GM03348 (cell line): ENCODE measurements at places on chromosomes 11 and 22.

DNA sequence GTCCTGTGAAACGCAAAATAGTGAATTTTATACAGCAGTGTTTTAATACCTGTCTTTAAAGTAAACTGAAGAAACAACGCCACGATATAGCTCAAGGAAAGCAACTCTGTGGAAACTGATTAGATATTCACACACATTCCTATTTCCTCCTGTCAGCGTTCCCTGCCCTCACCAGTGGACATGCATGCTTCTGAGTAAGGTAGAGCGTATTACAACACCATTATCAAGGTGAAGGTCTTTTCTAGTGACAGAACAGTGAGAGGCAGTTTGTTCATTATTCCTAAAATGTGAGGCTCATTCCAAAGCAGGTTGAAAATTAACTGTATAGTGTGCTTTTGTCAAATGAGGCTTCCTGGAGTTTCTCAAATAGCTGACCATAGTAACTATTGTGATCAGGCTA is 153.1 kb downstream of the DDX10 start:
- no peak for DNase-seq

DNA sequence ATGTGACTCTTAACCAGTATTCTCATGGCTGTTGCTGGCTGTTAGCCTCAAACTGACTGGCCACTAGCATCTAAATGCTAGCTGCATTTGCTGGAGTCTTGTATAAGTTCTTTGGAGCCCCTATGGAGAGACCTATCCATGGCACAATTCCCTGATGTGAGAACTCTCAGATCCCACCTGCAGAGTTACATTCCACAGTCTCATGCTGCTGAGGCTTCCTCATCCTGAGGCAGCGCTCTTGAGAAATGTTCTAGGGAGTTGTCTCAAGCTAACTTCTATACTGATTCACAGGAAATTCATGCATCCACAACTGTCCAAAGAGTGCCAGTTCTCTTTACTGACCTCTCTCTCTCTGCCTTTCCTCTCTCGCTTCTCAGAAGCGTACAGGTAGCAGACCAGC is 218.0 kb upstream of the PITPNB start:
- no peak for DNase-seq

GRCh38 chr11:68735125-68735524 is 16.2 kb downstream of the TESMIN start:
- no peak for DNase-seq

GRCh38 chr11:101453682-101454081 is 130.1 kb downstream of the TRPC6 start:
- no peak for DNase-seq

- DNase-seq: no peak
Observed at GRCh38 chr11:108466405-108466804, 924 bp downstream of the C11orf65 start.

GRCh38 chr22:41198027-41198580 is 7.0 kb upstream of the L3MBTL2 start:
- no peak for DNase-seq

DNA sequence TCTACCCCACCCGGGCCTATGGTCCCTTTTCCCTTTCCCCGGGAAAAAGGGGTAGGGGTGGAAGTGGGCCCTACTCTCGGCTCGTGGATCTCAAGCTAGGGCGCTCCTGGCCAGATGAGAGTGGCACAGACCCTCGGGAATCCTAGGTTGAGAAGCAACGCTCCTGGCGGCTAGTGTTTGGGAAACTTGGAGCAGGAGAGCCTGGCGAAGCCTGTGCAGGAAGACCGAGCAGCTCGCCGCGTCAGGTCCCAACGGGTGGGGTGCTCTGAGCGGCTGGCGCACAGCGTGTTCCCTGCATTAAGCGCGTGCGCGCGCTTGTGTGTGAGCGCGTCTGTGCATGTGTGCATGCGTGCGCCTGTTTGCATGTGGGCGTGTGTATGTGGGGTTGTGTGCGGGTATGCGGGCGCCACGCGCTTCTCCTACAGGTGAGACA is 7.1 kb upstream of the FLI1 start:
- peak; percentile 73 for DNase-seq

DNA sequence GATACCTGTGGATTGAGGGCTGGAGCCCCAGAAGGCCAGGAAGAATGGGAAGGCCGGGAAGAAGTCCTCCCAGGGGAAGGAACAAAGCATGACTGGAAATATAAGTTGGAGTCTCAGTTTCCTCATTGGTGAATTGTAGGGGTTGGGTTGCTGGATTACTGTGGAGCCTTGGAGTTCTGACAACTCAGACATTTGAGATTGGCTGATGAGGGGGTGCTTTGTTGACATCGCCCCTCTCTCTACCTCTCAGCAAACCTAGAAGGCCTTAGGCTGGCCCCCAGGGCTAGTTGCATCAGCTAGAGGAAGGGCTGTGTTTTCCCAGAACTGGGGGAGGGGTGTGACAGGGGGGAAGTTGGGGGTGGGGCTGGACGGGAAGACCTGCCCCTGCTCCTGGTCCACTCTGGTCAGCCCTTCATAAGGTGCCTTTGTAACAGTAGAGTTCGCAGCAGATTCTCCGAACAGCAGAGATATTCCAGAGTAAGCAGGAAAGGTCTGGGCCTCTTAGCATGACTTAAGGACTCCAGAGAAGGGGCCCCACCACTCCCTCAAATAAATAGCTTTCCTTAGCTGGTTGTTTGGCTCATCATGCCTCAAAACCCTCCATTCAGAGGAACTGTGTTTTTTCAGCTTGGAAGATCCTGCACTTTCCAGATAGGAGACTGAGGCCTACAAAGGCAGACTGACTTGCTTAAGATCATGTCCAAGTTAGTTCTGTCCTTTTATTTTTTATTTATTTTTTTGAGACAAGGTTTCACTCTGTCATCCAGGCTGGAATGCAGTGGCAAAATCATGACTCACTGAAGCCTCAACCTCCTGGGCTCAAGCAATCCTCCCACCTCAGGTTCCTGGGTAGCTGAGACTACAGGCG is 12.5 kb upstream of the THRSP start:
- DNase-seq: peak; percentile 46

DNA sequence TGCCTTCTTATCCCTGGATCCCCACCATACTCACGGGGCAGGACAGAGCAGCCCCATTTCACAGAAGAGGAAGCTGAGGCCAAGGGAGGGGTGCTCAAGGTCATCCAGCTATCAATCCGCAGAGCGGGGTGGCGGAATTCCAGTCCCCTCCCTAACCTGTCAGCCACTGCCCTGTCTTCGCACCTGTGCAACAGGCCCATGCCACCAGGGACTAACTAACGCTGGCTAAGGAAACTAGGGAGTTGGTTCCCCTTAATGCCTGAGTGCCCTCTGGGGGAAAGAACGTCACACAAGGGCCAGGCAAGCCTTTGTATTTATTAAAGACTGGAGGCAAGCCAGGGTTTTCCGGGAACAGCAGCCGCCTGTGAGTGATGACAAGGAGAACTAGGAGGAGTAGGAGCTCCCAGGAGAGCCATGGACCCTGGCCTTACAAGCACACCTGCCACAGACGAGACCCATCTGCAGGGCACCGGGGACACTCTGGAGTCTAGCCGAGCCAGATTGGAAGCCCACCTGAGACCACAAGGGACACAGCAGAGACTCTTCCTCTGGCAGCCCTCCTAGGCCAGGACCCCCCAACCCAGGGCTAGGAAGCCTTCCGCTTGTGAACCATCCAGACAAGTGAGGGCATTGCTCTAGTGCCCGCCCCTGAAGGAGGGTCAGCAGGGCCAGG is 64.4 kb downstream of the MYH9 start:
- DNase-seq: peak; percentile 66

- peak; percentile 71 for DNase-seq
Observed at GRCh38 chr11:121194731-121195596, 93.9 kb downstream of the TECTA start.

GRCh38 chr11:25565846-25566245 is 766.1 kb upstream of the ANO3 start:
- no peak for DNase-seq

DNA sequence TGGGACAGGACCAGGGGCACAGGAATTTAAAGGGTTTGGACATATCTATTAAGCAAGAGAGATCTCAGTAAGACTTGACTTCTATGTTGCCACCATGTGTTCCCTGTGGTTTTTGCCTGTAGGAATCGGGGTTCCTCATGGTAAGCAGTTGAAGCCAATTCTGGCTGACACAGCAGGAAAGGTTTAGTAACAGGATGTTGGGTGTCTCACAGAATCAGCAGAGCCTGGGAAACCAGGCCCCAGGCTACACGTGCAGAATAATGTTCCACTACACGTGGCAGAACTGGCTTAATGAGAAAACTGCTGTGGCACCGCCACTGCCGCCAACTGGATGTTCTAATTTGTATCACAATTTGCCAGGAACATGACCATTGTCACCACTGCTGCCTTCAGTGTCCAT is 264.6 kb upstream of the PLET1 start:
- DNase-seq: no peak

GRCh38 chr11:9826390-9826789 is 162.5 kb downstream of the SWAP70 start:
- no peak for DNase-seq

GRCh38 chr11:101003468-101003867 is 126.1 kb downstream of the PGR start:
- DNase-seq: peak; percentile 5

GRCh38 chr11:28922386-28922981 is 814.3 kb downstream of the METTL15 start:
- no peak for DNase-seq

- no peak for DNase-seq
Observed at GRCh38 chr11:5007561-5007960, 12.9 kb downstream of the OR51L1 start.

- DNase-seq: no peak
Observed at GRCh38 chr11:35980686-35981390, 37.0 kb downstream of the LDLRAD3 start.

GRCh38 chr22:38243007-38243765 is 29.6 kb downstream of the TMEM184B start:
- no peak for DNase-seq

DNA sequence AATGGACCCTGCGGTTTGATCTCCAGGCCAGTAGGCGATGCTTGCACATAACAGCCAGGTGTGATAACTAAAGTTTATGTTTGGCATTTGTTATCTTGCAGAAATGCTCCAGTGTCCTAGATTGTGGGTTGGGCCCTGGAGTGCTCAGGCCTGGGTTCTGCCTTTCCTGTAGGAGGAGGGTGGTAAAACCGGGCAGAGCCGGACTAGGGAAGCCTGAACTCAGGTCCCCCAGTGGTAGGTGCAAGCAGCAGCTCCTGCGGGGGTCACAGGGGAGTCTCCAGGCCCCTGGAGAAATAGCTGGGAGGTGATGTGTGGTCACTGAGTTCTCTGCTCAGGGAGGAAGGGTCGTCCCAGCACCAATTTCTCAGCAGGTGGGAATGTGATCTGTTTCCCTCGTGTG is 538.3 kb upstream of the ANO3 start:
- DNase-seq: no peak

GRCh38 chr11:120894202-120894985 is 129.5 kb upstream of the TBCEL start:
- DNase-seq: no peak

DNA sequence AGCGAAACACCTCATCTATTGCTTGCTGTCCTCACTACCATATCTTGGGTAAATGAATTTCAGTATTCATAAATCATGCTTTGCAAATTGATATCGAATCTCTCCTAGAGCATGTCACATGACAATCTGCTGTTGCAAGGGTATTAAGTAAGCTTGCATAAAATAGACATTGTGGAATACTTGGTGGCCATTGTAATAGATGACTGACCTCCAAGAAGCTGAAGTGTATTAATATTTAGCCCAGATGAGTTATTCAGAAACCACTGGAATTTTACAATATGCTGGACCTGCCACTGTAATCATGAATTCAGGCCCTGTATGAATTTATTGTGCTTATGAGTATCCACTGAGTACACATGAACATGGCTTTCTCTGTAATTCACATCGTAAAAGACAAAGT is 289.7 kb upstream of the ARHGAP42 start:
- DNase-seq: no peak

DNA sequence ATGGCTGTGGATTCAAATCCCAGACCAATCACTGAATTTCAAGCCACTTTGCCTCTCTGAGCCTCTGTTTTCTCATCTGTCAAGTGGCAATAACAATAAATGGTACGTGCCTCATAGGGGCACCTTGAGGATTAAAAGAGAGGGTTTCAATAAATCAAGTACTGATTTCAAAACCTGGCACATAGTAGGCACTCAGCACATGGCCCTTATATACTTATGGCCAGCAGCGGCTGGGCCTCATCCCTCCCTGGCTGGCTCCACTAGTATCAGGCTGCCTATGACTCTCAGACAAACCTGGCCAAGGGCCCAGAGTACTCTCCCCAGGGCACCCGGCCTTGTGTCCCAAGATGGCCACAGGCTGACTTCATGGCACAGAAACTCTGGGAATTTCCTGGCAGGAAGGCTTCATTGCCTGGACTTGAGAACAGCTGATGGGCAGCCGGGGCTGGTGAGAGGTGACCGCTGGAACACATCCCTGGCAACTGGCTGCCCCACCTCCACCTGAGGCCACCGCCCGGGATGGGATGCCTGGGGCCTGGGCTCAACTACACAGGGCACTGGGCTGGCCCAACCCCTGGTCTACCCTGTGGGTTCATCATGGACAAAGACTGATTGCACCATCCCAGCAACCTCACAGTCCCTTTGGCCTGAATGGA is 3.4 kb downstream of the FADS3 start:
- peak; percentile 87 for DNase-seq

GRCh38 chr22:42052765-42053164 is 17.8 kb downstream of the NAGA start:
- no peak for DNase-seq

DNA sequence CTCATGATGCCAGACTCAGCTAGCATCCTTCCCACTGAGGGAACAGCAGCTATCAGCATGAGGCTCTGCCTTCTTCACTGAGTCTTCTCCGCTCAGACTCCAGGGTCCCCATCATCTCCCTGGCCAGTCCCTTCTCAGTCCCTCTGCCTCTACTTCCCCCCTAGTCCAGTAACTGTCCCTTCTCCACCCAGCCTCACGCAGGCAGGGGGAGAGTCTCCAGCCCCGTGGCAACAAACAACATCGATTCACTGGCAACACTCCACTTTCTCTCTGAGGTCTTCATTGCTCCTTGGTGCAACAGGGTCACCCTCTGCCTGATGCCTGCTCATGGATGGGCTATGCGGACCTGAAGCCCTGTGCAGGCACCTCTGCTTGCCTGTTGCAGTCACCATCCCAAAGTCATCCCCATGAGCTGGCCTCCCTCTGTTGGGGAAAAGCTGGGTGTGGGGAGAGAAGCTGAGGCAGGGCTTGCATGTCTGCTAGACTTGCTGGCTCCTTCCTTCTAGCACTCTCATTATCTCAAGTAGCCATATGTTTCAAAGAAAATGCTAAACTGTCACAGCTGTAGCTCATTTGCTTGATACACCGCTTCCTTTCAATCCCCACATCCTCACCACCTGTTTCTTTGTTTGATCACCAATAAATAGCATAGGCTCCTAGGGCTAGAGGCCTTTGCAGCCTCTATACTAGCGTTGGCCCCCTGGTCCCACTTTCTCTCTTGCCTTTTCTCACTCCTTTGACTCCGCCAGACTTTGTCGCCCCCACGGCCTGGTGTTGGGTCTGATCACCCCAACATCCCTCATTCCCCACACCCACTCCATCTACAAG is 4.3 kb upstream of the BCR start:
- no peak for DNase-seq

- DNase-seq: no peak
Observed at GRCh38 chr22:30647536-30647935, 12.0 kb downstream of the SLC35E4 start.

- DNase-seq: no peak
Observed at GRCh38 chr11:64438986-64439771, 80.2 kb downstream of the RPS6KA4 start.
